ENCODE measurements at places on chromosomes 3 and 15.

DNA sequence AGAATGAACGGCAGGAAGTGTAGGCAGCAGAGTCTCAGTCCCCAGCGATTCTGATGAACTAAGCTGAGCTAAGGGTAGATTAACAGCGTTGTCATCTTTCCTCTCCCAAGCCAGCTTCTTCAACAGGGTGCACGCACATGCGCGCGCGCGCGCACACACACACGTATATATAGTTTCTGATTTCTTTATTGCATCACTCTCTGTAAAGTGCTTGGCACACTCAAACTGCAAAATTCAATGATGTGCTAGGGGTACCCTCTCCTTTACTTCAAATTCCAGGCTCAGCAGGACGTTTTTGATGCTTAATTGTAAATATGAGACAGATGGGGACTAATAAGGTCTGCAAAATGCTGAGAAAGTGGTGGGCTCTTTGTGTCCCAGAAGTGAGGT, 26.1 kb upstream of the VPS8 start:
- no peak for DNase-seq

DNA sequence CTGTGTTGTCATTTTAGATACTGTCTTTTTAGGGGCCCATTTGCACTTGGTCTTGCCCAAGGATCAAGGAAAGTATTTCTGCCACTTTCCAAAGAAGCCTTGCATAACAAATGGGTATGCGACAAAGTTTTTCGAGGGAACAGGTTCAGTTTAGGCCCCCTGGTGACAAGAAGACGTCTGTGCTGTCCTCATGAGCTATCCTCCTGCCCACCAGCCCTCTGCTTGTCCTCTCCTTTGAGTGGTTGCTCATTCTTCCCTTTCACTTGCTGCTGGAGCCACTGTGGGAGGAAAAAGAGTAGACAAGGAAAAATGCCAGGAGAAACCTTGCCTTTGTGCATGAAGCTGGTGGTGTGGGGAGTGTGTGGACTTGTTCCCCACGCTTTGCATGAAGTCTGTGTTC, 171.9 kb downstream of the CACNA2D3 start:
- no peak for DNase-seq

DNA sequence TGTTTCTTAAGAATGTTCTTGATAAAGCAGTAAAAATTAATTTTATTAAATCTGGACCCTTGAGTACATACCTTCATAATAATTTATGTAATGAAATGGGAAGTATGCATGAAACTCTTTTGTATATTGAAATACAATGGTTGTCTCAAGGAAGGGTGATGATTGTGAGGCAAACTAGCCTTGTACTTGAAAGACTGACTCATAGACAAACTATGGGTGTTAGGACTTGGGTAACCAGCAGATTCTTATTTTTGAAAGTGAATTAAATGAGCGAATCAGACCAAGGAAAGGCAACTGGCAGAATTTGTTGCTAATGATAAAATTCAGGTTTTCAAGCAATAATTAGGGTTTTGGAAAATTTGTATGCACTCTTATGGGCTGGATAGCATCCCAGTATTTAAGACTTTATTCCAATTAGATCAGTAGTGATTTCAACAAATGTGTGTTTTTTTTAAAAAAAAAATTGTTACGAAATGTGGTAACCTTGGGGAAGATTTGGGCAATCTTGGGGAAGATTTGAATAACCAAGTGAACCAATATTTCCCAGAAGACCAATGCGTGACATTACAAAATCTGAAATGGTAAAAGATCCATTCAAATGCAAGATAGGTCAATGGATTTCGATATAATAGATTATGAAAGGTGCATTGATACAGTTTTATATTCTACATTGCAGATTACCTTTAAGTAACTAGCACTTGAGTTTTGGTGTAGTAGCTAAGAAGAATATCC, 42.0 kb downstream of the ATP2C1 start:
- DNase-seq, result no peak

DNA sequence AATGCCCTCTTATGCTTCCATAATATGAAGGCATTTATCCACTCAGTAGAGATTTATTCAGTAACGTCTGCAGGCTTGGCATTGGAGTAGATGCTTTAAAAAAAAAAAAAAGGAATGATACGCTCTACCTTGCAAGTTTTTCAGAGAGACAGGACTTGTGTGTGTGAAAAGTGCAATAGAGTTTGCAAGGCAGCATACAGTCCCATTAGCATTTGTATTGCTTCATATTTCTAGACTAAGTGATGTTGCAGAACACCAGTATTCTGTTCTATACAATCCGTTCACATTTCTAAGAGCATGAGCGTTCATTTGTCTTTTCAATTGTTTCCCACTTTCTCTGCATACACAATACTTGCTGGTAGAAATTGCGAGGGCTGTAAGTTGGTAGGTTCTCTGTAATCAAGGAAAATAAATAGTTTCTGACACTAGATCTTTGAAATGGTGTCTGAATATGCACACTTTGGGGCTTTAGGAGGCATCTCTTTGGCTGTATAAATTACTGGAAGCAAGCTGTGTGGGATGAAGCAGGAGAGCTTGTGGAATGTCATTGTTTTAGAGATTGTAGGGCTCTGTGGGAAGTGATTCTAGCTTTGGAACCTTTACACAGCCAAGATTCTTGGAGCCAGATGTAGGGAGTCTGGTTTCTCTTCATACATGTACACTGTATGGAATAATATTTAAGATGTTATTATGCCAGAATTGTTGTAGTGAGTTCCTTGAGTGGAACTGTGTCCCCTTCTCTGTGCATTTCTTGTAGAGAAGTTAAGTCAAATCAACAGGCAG, 262.7 kb downstream of the FEZF2 start:
- DNase-seq, result no peak

DNA sequence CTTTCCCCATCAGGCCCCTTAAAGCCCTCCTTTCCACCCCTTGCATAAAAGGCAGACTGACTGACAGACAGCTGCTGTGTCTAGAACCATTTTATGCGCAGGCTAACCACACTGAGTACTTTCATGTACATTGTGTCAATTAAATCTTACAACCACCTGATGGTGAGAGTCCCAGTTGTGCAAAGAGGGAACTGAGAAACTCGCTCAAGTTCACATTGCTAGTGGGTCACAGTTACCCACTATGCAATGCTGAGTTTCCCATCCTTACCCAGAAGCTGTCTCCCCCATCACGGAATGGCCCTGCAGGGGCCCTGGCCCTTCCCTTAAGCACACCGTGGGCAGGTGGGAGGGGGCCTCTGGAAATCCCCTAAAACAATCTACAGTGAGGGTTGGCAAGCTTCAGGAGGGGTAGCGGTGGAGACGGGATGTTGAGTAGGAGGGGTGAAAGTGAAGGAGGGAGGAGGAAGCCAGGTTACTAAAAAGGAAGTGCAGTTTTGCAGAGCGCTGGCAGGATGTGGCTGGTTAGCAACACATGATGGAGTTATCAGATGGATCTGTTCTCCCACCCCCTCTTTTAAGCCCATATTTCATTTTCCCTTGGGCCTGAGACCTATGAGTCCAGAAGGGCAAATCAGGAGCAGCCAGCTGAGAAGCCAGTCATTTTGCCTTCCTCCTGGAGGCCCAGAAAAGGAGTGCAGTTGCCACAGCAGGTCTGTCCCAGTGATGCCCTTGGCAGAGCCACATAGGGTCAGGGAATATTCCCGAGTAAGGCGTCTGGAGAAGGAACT, 30.0 kb downstream of the STARD5 start:
- peak; percentile 91 for DNase-seq

GRCh38 chr3:157088601-157089454, 71.1 kb downstream of the CCNL1 start:
- peak; percentile 97 for DNase-seq

- no peak for DNase-seq
These were observed 120.6 kb downstream of the TNIK start for GRCh38 chr3:171339598-171339997.

DNA sequence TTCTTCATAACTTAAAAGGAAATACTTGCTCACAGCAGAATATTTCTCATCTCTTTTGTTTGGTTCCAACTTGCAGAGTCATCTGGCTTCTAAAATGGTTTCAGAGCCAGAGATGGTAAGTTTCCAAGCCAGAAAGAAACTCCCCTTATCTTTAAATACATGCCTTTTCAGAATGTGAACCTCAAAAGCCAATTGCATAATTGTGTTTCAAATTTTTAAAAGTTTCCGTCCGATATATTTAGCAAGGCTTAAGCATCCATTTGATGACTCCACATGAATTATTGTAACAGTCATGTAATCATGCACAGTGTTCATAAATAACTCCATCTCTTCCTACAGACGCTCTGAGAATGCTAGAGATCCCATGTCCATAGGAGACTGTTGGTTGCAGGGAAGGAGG, 40.6 kb upstream of the C3orf80 start:
- DNase-seq, result no peak
